ENCODE measurements at places on chromosomes 16 and 17.

GRCh38 chr16:51407199-51407598 is 256.1 kb upstream of the SALL1 start:
- DNase-seq = no peak

- peak; percentile 47 for DNase-seq
These were observed 54.5 kb downstream of the TUBD1 start for GRCh38 chr17:59838052-59838916.

GRCh38 chr16:86464044-86464443 is 46.3 kb upstream of the FOXF1 start:
- DNase-seq = no peak

DNA sequence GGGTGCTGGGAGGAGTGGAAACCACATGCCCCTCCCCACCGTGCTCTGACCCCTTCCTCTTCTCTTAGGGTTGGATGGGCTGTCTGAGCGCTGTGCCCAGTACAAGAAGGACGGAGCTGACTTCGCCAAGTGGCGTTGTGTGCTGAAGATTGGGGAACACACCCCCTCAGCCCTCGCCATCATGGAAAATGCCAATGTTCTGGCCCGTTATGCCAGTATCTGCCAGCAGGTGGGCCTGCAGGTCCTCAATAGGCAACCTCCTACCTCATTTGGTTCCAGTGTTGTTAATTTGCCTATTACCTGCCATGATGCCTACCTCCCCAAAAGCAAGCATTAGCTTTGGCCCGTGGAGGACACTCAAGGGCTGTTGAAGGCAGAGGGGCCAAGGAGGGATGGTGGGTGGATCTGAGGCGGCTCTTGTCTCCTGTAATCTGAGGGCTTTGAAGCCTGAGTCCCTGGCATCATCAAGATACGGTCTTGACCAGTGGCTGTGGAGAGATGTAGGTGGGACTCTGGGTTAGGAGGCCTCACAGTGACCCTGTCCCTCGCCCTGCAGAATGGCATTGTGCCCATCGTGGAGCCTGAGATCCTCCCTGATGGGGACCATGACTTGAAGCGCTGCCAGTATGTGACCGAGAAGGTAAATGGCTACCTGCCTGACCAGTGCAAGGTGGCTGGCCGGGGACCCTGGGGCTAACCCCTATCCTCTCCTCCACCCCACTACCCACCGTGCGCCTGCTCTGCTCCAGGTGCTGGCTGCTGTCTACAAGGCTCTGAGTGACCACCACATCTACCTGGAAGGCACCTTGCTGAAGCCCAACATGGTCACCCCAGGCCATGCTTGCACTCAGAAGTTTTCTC is 3.4 kb downstream of the ALDOA start:
- DNase-seq = peak; percentile 63

DNA sequence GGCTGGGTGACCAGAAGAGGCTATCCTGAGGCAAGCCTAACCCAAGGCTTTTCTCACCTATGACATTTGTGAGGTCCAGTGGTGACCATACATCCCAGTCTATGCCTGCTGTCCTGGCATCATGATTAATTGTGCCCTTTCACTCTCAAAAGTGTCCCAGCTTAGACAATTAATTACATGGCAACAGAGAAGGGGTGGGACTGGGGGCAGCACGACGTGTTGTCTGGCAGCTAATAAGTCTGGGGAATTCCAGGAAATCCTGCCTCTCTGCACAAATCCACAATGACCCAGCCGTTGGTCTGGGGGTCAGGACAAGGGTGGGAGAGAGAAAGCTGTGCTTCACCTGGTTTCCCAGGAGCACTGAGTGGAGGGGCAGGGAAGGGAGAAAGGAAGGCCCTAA is 14.0 kb upstream of the MTMR4 start:
- no peak for DNase-seq

GRCh38 chr16:48970216-48970615 is 311.4 kb downstream of the CBLN1 start:
- DNase-seq = no peak

GRCh38 chr17:74808714-74809430 is 32.7 kb upstream of the NAT9 start:
- no peak for DNase-seq

DNA sequence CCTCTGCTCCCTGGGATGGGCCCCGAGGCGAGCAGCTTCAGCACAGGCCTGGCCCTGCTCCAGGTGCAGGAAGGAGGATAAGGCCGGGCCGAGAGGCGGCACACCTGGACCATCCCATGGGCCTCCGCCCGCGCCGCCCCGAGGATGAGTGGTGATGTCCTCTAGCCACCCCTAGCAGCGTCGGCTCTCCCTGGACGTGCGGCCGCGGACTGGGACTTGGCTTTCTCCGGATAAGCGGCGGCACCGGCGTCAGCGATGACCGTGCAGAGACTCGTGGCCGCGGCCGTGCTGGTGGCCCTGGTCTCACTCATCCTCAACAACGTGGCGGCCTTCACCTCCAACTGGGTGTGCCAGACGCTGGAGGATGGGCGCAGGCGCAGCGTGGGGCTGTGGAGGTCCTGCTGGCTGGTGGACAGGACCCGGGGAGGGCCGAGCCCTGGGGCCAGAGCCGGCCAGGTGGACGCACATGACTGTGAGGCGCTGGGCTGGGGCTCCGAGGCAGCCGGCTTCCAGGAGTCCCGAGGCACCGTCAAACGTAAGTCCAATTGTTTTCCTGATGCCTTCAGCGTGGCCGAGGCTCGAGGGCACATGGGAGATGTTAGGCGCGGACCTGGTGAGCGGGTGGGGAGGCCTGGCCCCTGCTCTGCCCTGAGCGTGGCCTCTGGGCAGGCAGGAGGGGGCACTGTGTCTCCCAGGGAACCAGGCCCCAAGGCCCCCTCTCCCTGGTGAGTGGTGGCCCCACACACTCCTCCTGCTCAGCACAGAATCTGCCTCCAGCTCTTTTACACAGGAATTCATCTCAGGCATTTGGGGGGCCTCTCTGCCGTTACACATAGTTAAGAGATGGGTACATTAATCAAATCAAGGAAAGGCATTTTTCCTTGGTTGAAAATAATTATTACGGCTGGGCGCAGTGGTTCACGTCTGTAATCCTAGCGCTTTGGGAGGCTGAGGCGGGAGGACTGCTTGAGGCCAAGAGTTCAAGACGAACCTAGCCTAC is 855 bp downstream of the TMEM204 start:
- DNase-seq = peak; percentile 23

- DNase-seq = no peak
These were observed 8.1 kb upstream of the ATP2A3 start for GRCh38 chr17:3972281-3972731.

GRCh38 chr16:18816286-18816685 is 14.9 kb upstream of the ARL6IP1 start:
- no peak for DNase-seq

- DNase-seq = no peak
These were observed 2.4 kb upstream of the CDH8 start for GRCh38 chr16:62038646-62039045.

DNA sequence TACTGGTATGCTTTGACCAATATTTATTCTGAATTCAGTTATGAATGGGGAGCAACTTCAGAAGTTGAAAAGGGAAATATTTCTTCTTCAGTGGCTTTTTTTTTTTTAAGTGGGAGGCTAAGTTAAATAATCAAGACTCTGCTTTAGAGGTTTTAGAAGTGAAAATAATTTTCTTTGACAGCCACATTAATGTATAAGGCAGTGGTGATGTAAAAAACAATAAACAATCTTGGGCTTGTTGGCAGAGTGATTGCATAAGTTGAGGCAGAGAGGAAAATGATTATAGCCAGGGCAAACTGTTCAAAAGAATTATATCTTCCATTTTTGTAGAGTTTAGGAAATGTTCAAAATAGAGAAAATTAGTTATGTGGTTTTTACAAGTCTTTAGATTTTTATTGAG is 5.4 kb upstream of the KRT12 start:
- DNase-seq = no peak

DNA sequence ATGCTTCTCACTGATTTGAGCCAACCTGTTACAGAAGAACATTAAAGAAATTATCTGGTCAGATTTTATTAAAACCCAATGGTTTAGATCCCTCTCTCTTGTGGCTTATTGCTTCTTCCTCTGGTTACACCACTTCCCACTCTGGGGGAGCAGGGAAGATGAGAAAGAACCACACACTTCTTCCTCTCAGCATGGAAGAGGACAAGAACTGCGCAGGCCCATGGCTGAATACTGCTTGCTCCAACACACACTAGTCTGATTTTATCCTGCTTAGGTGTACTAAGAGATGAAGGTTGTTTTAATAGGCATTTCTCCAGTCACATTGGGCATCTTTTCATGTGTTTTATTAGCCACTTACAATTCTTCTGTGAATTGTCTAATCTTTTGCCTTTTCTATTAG is 27.6 kb downstream of the MAP3K3 start:
- DNase-seq = no peak

DNA sequence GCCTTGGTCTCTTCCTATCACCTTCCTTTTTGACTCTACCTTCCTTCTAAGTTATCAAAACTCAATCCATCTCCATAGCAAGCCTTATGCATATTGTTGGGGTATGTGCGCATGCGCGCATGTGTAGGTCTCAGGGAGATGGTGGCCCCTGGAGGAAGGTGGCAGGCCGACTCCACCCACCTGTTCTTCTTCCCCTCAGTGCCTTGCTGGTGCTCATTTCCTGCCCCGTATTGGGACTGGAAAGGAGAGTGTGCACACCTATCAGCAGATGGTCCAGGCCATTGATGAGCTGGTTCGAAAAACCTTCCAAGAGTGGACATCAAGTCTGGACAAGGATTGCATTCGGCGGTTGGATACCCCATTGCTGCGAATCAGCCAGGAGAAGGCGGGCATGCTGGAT is 25.2 kb downstream of the DNAH2 start:
- DNase-seq = no peak

- DNase-seq = no peak
These were observed 5.4 kb upstream of the GPR139 start for GRCh38 chr16:20079106-20079505.

- DNase-seq = no peak
These were observed 147.0 kb downstream of the ENGASE start for GRCh38 chr17:79221597-79221996.

GRCh38 chr16:13480801-13481200 is 439.2 kb upstream of the ERCC4 start:
- no peak for DNase-seq

DNA sequence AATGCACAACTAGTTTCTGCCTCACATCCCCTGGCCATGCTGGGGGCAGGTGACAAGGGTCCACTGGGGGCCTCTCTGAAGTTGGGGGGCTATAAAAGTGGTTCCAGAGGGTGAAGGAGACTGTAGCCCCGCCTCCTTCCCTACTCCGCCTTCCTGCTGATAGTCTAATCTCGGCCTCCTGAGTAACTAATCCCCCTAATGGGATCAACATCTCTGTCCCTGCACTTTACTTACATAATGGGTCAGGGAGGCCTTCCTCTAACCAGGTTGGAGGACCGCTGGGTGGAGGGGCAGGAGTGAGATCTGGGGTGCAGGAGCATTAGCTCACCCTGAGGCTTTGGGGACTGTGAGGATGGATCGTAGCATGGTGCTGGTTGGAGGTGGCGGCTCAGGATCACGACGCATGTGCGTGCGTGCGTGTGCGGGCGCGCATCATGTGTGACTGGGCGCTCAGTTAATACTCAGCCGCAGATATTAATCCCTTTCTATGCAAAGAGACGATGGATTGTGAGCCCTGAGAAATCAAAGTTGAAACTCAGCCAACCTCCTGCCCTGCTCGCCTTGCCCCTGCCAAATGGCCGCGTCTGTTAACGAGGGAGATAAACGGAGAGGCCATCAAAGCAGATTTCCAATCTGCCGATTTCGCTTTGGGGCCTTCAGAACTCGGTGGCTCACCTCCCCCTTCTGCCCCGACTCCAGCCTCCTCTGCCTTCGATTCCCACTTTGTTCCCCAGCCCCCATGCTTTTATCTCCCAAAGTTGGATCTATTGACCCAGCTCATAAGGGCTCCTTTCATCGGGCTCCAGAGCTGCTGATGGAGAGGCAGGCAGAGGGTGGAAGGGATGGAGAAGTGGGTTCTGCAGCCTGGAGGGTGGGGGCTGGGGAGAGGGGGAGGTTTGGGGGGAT is 107.3 kb downstream of the SDK2 start:
- no peak for DNase-seq

GRCh38 chr17:41098481-41098880 is 539 bp upstream of the KRTAP4-8 start:
- DNase-seq = no peak

DNA sequence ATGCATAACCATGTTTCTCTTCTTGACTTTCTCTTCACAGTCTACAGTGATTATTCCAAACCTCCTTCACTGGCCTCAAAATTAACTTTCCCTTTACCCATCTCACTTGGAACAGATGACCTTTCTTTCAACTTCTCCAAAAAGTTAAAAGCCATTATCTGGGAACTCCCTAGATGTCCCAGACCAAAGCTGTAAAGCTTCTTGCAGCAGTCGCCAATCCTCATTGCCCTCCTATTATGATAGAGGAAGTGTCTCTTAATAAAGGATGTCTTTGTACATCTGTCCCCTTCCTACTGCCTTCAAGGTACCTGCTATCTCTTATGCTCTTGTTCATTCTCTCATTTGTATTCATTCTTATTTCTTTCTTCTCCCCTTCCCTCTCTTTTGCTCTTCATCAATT is 127.5 kb downstream of the MRTFB start:
- DNase-seq = no peak

- peak; percentile 85 for DNase-seq
These were observed at the start of gene CD68 for GRCh38 chr17:7579001-7579833. Gene CD68 (plus strand): TSS chr17:7579638. CDS start chr17:7579678, 40 bp downstream.

GRCh38 chr16:12675046-12675445 is 128.6 kb downstream of the CPPED1 start:
- no peak for DNase-seq

DNA sequence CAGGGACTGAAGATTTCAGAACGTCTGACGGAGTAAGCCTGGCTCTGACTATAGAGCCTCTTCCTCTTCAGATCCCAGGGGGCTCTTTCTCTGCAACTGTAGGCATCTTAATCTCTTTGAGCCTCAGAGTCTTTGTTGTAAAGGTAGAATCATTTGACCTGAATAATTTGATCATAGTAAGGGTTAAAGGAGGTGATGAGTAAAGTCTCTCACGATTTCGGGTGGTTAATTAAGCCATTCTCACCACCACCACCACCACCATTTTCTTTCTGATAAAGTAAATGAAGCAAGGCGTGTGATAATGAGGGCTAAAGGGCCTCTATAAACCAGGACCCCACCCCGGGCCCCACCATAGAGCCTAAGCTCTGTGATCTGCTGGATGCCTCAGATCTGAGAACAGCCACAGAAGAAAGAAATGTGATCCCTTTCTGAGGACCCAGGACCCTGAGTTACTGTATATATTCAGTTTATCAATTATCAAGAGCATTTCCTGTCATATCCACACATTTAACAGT is 33.0 kb upstream of the ADAMTS18 start:
- no peak for DNase-seq
